ENCODE measurements at places on chromosomes 3 and 15.

DNA sequence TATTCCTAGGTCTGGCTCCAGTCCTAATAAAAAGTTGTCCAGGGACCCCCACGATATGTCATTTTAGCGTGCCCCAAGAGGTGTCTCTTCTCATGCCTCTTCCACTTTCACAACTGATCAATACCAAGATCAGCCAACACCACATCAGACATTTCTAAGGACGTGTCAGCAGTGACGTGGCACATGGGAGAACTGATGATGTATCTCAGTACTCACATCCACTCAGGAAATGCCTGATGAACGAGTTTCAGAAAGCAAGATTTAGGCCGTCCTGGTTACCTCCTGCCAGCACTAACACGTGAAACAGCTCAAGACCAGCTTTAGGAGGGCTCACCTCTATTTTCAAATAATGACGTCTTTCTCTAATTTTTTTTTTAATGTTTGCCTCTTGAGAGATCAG, 19.6 kb downstream of the VGLL4 start:
- DNase-seq = no peak

DNA sequence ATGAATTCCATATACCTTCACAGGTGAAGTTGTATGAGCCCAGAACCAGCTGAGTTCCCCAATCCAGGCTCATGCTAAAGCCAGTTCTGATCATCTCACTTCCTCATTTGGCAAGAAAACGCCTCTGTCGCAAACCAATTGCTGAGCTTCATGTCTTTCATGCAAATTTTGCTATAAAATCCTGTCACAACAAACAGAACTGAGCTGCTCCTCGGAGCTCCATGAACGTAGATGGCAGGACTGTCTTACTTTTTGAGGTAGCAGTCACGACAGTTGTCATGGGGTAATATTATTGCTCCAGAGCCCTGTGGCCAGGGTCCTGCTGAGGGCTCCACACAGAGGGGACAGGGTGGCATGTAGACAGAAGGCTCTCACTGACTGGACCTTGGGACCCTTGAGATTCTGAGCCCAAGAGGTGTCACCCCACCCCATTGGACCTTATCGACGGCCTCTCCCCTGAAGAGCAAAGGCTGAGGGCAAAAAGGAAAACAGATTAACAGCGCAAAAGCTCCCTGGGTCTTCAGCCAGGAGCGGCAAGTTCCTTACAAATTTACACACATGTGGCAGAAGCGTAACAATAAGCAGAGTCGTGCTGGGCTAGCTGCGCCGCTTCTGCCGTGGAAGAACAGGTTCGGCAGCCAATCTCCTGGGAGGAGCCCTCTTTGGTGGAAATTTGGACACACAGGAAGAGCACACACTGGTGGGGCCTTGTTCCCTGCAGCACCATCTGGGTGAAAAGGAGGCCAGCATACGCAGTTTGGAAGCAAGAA, 249.2 kb downstream of the OPA1 start:
- no peak for DNase-seq

DNA sequence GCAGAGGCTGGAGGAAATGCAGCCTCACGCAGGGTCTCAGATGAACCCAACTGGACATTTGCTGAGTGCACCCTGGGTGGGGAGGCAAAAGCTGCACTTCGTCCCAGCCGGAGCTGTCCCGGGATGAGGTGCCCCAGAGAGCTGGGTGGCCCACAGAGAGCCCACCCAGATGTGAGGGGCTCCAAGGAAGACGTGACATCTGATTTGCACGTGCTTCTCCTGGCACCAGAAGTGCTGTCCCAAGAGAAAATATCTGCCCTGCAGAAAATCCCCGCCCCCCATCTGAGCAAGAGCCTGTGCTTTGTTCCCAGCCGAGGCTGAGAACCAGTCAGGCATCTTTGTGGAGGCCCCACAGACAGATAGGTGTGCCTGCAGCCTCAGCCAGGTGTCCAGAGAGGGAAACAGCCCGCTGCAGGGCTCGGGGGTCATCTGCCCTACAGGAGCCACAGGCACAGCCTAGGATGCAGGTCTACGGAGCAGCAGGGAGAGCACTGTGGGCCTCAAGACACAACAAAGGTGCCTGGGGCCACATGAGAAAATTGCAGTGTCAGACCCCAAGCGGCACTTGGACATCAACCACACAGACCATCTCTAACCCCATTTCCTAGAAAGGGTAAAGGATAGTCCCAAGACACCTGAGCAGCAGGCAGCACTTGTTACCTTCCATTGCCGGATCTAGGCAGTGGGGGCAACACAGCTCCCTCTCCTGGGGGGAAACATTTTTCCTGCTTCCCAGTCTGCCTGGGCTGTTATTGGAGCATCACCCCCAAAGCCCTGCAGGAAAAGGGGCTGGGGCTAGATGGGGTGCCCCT, 5.8 kb downstream of the TMIE start:
- no peak for DNase-seq

DNA sequence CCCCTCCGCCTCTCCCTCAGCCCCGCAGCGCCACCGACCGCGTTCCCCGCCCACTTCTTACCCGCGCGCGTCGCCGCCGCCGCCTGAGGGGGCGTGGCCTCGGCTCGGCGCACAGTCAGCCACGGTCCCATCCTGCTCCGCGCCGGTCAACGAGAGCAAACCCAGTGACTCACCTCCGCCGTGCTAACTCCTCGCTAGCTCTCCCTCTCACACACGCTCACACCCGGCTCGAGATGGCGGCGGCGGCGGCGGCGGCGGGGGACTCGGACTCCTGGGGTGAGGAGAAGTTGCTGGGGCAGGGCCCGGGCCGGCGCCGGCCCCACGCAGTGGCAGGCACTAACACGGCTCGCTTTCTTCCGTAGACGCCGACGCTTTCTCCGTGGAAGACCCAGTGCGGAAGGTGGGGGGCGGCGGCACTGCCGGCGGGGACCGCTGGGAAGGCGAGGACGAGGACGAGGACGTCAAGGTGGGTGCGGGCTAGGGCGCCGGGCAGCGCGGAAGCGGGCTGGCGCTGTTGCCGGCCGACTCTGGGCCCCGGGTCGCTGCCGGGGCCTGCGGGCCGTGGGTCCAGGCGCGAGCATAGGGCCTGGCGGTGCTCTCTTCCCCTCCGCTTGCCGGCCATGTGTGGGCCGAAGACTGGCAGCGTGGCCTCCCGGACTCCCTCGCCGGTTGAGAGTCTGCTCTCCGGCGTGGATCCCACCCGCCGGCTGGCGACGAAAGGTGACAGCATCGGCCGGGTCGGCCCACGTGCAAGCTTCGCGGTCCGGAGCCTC, at the start of gene EIF3J:
Gene EIF3J (plus strand): TSS at position 186 of the 773 bp plus-strand sequence. CDS start 48 bp downstream, at position 234.
- DNase-seq = peak; percentile 98

DNA sequence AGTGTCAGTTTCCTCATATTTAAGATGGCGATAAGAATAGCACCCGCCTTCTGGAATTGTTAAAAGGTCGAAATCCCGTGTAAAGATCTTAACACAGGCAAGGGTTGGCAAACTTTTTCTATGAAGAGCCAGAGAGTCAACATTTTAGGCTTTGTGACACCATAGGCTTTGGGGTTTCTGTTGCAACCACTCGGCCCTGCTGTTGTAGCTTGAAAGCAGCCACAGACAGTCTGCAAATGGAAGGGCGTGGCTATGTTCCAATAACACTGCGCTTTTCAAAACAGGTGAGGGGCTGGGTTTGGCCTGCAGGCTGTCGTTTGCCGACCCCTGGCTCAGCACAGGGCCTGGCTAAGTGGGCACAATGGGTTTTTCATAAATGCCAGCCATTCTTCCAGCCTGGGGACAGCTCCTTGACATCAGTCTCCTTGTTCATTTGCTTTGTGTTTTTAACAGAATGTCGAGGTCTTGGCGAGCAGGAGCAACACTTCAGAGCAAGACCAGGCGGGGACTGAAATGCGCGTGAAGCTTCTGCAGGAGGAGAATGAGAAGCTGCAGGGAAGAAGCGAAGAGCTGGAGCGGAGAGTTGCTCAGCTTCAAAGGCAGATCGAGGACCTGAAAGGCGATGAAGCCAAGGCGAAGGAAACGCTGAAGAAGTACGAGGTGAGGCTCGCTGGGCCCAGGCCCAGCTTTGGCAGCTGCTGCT, 75.2 kb upstream of the MYZAP start:
- no peak for DNase-seq

GRCh38 chr15:77037388-77038209, 33.3 kb downstream of the TSPAN3 start:
- DNase-seq = no peak

All from fibroblast of skin of scalp (primary cell).